ENCODE measurements at places on chromosomes 4 and X.

DNA sequence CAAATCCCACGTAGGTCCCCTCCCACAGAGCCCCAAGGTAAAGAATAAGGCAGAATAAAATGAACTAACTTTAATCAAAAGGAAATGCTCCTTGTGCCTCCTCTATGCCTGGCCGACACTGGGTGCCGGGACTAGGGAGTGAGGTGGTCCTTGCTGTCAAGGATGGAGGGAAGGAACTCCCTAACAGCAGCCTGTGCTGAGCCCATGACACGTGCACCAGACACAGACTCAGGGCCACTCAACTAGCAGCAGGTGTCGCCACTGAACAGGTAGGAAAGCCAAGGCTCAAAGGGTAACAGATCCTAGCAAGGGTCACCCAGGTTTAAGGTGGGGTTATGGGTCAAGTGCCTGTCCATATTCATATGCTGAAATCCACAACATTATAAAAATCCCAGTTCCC lies 29.2 kb downstream of the MSX1 start:
- no peak for DNase-seq

- DNase-seq, result no peak
Measured at GRCh38 chr4:152682143-152682941, 2.5 kb upstream of the TMEM154 start.

DNA sequence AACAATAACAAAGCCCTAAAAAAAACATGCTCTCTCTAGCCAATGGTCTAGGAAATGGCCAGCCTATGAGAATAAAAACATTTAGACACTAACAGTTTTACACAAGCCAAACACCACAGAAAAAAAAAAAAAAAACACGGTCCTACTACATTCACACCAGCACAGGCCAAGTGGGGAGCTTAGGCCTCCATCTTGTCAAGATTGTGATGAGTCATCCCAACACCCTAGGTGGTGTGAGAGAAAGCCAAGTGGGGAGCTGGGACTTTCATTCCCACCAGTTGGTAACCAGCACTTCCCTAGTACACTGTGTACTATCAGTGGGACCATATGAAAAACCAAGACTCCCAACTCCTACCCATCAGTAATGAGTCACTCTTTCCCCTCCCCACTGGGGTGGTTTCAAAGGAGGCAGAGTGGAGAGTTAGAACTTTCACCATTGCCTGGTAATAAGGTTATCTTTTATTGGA lies 95.6 kb downstream of the ADAMTS3 start:
- DNase-seq, result no peak

DNA sequence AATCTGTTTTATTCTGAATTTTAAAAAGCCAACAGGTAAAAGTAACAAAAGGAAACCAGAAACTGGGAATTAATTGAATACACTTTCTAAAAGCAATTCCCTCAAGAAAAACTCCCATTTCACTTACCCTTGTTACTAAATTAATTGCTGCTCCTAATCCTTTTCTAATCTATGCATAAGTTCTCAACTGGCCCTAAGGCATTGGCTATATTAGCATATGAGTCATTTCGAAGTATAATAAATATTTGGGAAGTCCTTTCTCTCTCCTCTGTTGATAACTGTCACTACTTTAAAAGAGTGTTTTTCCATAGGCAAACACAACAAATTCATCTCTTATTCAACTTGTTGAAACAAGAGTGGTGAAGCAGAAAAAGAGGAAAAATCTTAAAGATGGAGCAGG lies 486.5 kb upstream of the HTR2C start:
- DNase-seq, result no peak

DNA sequence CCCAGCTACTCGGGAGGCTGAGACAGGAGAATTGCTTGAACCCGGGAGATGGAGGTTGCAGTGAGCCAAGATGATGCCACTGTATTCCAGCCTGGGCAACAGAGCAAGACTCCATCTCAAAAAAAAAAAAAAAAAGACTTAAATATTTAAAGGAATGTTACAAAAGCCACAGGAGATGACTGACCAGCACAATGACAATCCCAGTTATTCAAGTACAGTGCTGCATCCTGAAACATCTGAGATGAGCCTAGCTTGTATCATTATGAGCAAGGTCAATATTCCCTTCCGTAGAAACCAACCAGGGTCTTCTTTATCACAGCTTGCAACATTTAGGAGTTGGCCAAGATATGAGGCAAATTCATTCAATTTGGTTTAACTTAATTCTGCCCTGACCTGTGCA lies 38.6 kb downstream of the LNX1 start:
- DNase-seq, result no peak

DNA sequence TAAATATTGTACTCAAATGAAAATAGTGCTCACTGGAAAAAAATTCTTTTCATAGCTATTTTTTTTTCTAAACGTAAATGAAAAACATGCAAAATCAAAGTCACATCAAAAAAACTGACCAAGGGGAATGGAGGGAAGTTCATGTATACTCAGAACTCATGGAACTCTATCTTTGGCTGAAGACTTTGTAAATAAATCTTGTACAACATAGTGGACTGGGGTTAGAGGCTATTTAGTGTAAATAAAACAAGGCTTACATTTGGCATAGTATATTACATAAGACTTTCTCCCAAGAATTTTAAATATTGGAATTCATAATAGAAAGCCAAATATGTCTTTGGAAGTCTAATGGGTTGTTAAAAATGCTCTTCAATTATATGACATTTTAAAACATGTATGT lies 59.8 kb upstream of the PDE5A start:
- no peak for DNase-seq

DNA sequence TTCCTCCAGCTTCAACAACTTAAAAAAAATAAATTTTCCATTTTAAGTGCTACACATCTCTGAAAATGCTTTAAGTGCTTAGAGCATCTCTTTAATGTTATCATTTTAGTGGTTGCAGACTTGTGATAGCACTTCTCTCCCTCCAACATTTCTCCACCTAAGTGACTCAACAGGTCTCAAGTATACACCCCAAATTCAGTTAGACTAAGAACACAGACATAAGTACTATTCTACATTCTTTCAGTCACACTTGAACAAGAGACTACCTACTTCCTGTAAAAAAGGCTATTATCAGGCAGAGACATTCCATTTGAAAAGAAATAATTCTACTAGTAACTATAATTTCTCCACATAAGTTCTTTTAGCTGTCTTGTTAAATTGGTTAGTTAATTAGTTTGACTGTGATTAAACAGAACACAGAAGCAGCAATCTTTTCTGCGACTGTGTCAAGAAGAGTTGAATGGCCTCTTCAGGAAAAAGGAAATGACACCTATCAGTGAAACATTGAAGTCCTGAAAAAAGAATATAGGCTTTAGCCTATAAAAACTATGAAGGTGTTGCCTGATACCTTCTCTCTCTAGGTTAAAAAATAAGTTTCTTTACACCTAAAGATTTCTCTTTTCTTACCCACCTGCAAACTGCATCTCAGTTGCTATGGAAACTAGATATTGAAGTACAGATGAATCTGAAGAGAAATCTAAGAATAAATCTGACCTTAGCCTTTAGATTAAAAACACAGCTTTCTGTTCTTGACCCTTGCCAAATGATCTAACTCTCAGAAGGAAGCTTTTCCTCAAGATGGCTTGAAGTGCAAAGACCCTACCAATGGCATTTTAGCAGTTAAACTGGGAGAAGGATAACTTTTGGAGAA lies 18.0 kb downstream of the NAF1 start:
- no peak for DNase-seq

DNA sequence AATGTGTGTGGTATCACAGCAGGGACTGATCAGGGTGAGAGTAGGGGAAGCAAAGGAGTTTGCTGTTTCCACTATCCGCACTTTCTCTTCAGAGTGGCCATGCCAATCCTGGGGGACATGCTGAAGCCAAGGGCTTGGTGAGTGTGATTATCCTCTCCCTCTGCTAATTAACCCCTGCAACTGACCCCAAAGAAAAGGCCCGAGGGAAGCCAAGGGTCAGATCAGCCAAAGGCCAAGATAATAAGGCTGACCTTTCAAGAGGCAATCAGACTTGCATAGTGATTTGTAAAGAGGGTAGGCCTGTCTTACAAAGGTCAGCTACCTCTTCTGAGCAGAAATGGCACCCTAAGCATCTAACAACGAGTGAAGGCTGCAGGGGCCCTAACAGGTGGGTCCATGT lies 420.5 kb upstream of the CPEB2 start:
- DNase-seq, result no peak

- no peak for DNase-seq
Measured at GRCh38 chr4:154807042-154807630, 26.1 kb downstream of the RBM46 start.

- no peak for DNase-seq
Measured at GRCh38 chr4:175054980-175055379, 136.8 kb downstream of the ADAM29 start.

GRCh38 chr4:43999669-44000068 lies 448.9 kb downstream of the KCTD8 start:
- no peak for DNase-seq

GRCh38 chr4:108940149-108940548 lies 177.3 kb upstream of the ETNPPL start:
- DNase-seq, result no peak

GRCh38 chrX:124346877-124347241 lies 496 bp downstream of the SH2D1A start:
- DNase-seq, result no peak

GRCh38 chrX:67436867-67437266 lies 107.0 kb upstream of the AR start:
- DNase-seq, result no peak

DNA sequence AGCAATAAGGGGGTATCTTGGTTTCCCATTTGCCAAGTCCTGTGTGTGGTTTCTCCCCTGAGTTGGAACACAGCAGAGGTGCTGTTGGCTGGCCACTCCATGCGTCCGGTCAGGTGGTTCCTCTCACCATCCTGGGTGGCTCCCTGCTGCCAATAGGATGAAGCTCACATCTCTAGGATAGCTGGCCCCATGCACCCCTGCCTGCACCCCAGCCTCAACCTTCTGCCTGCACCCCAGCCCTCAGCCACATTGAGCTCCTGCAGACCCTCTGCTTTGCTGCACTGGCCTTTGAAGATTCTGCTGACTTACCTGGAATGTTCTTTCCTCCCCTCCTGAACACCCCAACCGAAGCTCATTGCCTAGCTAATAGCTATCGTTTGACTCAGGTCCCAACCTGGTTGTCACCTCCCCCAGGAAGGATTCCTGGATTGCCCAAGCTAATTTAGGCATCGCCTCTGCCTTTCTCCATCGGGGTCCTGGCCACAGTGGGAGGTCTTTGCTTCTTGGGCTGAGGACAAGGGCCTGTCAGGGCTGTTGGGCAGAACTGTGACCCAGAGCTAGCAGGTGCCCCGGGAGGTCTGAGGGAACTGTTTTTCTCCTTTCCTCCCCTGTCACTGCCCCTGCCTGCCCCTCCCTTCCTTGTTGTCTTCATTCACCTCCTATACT lies 36.6 kb upstream of the GRPEL1 start:
- DNase-seq, result no peak
